Stimulated activated CD4-positive, alpha-beta T cell treated with anti-CD3 and anti-CD28 coated beads, Interleukin-1b, Interleukin-23, amount 100 ng/mL, for 1 hour (primary cell): ENCODE measurements at places on chromosomes 2 and 18.

GRCh38 chr2:9594366-9595054 lies 36.3 kb downstream of the YWHAQ start:
- no peak for DNase-seq

DNA sequence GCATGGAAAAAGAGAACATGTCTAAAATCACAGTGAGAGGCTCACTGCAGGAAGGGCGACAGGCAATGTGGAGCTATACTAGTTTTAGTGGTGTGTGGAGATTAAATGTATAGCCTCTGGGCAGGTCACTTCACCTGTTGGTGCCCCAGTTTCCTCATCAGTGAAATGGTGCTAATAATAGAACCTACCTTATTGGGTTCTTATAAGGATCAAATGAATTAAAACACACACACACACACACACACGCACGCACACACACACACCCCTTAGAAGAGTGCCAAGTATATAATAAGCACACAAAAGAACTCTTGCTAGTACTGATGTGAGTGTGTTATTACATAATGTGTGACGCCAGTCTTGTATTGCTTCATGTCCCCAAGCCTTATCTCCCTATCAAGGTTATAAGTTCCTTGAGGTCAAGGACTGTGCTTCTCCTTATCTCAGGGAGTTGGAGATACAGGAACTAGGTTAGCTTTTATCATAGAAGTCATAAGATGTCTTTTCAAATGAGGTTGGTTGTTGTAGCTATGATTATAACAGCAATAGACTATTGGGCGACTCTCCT lies 98.0 kb upstream of the CXCR4 start:
- DNase-seq: no peak

DNA sequence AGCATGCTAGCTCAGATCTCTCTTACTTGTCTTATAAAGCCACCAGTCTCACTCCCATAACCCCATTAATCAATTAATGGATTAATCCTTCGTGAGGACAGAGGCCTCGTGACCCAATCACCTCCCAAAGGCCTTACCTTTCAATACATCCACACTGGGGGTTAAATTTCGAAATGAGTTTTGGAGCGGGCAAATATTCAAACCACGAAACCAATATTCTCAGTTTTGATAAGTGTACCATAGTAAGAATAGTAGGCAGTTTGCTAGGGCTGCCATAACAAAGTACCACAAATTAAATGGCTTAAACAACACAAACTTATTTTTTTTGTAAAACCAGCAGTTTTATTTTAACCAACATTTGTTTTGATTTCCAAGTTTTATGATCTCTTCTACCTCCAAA lies 15.2 kb downstream of the HIBCH start:
- DNase-seq: no peak

GRCh38 chr2:54503192-54503591 lies 47.1 kb downstream of the SPTBN1 start:
- peak; percentile 10 for DNase-seq

- no peak for DNase-seq
Observed at GRCh38 chr2:99881901-99882591, 260.3 kb downstream of the AFF3 start.

GRCh38 chr2:175571078-175571653 lies 389.7 kb upstream of the ATP5MC3 start:
- no peak for DNase-seq

DNA sequence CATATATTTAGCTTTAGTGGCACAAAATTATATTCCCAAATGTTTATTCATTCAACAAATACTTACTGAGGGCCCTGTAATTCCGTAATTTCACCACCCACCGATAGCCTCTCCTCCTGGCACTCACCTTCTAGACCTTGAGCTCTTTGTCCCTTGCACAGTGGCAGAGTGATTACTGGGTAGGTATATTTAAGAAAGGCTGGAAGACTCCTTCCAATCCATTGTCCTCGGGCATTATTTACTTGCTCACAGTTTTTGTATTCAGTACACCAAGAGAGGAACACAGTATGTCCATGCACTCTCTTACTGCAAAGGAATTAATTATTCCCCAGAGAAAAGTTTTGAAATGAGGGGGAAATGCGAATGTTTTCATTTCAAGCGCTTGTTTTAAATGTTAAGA lies 1.1 kb upstream of the CDCA7 start:
- no peak for DNase-seq

DNA sequence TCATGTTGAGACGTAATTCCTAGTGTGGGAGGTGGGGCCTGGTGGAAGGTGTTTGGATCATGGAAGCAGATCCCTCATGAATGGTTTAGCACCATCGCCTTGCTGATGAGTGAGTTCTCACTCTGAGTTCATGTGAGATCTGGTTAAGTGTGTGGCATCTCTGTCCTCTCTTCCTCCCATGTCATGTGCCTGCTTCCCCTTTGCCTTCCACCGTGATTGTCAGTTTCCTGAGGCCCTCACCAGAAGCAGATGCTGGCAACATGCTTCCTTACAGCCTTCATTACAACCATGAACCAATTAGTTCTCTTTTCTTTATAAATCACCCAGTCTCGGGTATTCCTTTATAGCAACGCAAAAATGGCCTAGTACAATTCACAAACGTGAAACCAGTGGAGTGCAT lies 14.6 kb upstream of the MCM6 start:
- no peak for DNase-seq

- DNase-seq: no peak
Observed at GRCh38 chr2:22078701-22079100, 954.9 kb downstream of the TDRD15 start.

DNA sequence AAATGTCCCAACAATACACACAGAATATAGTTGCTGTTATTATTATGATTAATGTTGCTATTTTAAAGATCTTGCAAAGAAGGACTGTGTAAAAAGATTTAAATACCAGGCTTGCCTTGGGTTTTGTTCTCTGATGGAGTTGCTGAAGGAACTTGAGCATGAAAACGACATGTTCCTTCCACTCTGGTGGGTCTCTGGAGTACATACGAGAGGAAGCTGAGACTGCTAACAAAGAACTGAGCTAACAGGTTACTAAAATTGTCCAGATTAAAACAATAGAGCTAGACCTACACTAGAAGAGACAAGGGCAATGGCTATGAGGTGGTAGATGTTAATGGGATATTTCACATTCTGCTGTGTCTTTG lies 612.2 kb downstream of the TSN start:
- DNase-seq: no peak

- DNase-seq: no peak
Observed at GRCh38 chr18:76234676-76235060, 260.4 kb downstream of the ZNF516 start.

GRCh38 chr2:19299032-19299431 lies 59.4 kb downstream of the OSR1 start:
- DNase-seq: no peak

DNA sequence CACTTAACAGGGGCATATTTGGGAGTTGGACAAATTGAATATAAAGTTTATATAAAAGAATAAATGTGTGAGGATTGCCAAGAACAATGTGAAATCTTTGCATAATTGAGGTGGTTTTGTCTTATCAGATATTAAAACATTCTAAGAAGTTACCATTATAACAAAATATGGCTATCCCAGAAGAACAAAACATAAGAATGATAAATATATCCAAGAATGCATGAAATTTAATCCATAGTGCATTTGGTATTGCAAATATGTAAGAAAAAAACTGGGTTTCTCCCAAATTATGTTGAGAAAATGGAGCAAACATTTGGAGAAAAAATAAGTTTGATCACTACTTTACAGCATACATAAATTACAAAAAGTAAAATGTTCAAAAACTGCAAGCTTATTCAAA lies 562.4 kb downstream of the RNF144A start:
- DNase-seq: no peak

GRCh38 chr2:88668862-88669261 lies 22.6 kb upstream of the RPIA start:
- no peak for DNase-seq

DNA sequence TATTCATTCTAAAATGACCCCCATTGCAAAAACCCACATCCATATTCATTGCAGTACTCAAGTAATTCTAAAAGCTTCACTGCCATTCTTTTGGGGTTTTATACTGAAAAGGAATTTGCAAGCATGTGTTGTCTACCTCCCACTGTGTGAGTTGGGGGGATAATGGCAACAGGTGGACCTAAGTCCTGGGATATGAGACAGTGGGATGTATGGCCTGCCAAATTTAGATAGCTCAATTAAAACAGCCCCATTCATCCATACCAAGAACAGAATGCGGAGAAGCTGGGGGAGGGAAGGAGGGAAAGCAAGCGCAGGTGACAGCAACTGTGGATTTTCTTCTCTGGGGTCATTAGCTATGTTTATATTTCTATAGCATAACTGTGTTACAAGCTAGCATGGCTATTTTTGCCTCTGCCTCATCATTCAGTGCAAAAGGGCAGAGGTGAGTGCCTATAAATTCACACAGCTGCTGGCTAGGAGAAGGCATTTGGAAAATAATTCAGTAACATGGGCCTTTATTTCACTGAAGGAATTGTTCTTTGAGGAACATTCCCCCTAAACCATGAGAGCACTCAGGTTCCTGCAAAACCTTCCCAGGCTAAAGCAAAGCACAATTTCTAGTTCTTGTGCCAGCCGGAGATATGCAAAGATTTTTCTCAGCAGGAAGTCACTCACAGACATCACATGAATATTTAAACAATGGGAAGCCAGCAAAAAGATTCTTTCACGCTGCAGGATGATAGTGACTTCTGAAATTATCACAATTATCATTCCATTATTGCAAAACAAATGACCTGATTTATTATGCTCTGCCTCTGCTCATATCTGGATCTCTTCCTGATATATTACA lies 393.9 kb upstream of the ACVR2A start:
- no peak for DNase-seq

GRCh38 chr18:79975985-79976680 lies 11.7 kb downstream of the HSBP1L1 start:
- DNase-seq: no peak

- no peak for DNase-seq
Observed at GRCh38 chr2:207333599-207334300, 168.0 kb upstream of the KLF7 start.

DNA sequence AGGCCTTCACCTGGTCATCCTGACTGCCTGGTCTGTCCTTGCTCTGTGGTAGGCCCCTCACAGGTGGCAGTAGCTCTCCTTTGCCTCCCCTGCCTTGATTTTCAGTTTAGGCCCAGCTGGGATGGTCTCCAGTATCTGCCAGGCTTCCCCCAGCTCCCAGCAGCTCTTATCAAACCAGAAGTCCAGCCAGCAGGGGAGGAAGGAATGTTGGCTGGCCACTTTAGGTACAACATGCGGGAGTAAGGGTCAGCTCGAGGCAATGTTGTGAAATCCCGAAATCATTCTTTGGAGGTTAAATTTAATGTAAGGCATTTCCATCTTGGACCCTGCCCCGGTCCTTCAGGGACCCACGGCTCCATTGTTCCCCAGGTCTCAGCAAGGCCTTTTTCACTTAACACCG lies 16.8 kb downstream of the ATP6V1C2 start:
- DNase-seq: no peak

- DNase-seq: no peak
Observed at GRCh38 chr18:49892148-49892924, 79.0 kb upstream of the ACAA2 start.

DNA sequence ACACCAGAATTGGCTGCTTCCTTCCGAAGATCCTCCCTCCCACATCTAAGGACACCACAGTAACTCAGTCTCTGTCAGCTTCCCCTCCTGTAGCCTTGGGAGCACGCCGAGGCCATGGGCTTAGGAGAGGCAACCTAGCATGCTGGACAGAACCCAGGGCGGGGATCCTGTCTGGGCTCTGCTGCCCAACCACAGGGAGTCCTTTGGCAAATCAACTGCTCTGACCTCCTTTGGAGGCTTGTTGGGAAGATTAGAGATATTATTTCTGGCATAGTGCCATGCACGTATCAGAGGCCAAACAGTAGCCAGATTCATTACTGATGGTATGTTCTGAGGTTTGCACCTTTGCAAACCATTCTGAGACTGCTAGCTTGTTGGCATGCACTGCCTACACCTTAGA lies 262.7 kb upstream of the EPAS1 start:
- DNase-seq: no peak

DNA sequence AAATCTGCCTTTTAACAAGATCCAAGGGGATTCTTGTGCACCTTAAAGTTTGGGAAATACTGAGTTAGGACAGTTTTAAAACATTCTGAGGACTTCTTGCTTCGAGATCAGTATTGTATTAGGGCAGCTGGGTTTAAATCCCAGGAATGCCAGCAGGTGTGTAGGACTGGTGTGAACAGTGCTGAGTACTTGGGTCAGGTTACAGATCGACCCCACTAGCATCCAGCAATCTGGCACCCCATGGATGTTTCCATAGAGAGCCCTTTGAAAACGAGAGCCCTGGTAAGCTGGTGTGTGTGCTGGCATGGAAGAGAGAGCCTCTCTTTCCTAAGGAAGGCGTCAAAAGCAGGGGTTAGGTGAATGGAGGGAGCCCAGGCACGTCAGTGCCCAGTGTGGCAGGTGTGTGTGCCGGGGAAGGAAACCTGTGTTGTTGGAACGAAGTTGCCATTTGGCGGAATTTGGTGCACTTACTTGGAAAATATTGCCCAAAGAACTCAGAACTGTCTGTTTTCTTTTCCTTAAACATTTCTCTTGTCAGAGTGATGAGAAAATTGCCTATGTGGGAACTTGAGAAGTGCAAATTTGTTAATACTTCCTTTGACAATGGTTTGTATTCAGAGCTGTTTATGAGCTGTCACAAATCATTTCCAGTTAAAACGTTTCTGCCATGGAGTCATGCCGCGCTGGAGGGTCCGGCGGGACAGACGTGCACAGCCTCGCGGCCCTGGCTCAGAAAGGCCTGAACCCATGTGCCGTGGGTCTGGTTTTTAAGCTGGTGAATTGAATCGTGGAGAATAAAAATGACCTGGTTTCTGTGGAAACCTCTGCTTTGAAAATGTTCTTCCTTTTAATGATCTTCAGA lies 38.1 kb downstream of the LDLRAD4 start:
- DNase-seq: no peak

DNA sequence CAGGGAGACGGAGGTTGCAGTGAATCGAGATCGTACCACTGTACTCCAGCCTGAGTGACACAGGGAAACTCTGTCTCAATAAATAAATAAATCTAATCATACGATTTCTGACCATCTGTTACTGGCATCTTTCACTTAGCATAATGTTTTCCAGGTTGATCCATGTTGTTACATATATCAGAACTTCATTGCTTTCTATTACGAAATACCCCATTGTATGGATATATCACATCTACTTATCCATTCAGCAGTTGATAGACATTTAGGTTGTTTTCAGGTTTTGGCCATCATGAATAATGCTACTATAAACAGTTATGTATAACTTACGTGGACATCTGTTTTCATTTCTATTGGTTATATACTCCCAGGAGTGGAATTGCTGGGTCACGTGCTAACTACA lies 303.9 kb downstream of the PAX3 start:
- DNase-seq: no peak

DNA sequence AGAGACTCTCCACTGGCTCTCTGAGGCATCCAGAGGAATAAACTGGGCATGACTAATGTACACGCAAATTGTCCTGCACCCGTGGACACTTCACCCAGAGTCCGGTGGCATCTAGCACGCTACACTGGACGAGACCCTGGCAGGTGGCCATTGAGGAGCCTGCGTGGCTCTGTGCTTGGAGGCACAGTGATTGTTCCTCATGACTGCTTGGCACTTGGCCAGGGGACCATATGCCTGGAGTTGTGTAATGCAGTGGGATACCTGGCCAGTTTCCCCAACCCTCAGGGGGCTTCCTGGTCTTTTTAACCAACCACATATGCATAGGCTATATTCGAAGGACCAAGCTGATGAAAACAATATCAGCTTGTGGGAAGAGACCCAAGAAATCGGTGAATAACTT lies 66.6 kb downstream of the MTCL1 start:
- no peak for DNase-seq

- peak; percentile 51 for DNase-seq
Observed at GRCh38 chr2:11129598-11130449, 25.4 kb upstream of the SLC66A3 start.

GRCh38 chr18:39244242-39244641 lies 1678.6 kb upstream of the CELF4 start:
- DNase-seq: no peak

- no peak for DNase-seq
Observed at GRCh38 chr2:207260947-207261346, 95.2 kb upstream of the KLF7 start.
